CD4-positive, alpha-beta T cell (primary cell): ENCODE measurements at places on chromosomes 6 and 20.

GRCh38 chr6:109738667-109739066, 47.6 kb downstream of the FIG4 start:
- no peak for DNase-seq

GRCh38 chr6:144013486-144013909, 5.4 kb upstream of the PLAGL1 start:
- DNase-seq: peak; percentile 48

DNA sequence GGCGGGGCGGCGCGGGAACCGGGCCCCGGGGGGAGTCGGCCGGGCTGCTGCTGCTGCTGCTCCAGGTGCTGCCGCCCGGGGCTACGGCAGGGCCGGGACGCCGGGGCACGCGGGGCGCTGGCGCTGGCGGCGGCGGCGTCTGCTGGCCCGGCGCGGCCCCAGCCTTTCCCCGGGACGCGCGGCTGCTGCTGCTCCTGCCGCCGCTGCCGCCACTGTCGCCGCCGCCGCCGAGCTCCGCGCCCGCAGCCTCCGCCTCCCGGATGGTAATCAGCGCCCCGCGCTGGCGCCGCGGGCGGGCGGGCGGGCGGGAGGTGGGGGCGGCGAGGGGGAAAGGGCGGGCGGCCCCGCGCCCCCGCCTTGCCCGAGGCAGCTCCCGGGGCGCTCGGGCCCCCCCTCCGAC, 306 bp downstream of the EBF4 start:
- DNase-seq: peak; percentile 37

DNA sequence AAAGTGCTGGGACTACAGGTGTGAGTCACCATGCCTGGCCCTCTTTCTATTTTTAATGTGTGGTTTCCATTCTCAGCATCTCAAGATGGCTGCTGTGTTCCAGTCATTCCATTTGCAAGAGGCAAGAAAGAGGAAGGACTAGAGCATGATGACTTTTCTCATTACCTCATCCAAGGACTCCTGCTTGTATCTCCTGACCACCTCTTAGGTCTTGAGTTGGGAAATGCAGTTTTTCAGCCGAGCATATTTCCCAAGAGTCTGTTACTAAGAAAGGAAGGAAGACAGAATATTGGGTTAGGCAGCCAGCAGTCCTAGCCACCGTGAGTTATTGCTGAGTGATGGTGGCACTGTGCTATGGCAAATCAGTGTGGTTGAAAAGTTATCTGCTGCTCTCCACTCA, 108.4 kb upstream of the INSM1 start:
- DNase-seq: no peak

DNA sequence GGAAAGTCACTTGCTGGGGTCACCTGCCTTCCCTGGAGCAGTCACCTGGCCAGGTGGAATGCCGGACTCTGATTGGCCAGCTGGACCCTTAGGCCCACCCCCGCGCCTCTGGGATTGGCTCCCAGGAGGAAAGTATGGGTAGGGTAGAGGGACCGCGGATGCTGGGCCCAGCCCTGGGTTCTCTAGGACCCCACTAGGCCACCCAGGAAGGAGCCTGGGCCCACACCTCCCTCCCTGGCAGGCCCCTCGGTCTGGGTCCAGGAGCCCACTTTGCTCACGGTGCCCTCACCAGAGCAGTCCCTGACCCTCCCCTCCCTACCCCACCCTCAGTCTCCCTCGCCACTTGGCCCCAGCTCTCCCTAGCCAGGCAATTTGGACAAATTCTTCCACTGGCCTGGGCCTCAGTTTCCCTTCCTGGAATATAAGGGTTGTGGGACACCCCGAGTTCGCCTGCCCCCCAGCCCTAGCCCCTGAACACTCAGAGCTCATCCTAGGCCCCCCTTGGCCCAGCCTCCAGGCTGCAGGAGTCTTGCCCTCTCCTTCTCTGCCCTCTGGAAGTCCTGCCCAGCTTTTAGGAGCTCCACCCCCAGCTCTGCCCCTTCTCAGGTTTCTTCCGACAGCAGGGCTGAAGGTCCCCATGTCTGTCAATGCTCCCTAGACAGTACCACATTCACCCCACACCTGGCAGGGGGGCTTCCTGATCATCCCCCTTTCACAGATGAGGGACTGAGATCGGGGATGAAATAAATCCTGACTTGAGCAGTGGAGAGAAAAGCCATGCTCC, 299.6 kb downstream of the TAF4 start:
- no peak for DNase-seq

DNA sequence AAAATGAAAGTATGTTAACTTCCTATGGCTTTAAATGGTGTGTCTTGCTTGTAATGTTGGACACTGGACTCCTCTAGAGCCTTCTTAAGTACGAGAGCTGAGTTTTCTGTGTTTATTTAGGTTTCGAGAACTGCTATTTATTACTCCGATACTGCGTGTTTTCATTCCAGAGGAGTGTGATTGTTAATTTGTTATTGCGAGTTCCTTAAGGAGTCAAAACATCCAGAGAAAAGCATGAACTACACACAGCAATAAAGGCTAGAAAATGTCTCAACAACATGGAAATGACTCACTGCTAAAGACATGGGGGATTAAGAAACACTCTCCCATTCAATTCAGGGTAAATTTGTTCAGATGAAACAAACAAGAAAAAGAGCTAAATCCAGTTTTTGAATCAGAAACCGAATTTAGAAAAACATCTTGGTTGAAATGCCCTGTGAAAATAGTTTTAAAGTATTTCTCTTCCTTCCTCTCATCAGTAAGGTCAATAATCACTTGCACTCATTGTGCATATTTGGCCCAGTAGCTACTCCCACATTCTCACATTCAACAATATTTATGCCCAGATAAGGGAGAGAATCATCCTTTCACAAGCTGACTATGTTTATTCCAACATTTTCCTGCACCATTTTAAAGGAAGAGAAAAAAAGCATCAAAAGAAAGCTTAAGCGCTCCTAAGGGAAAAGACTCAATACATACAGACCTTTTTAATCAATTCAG, 36.0 kb downstream of the ATXN1 start:
- DNase-seq: no peak

- peak; percentile 21 for DNase-seq
These were observed at the start of gene HFE for GRCh38 chr6:26087284-26088115. Gene HFE, plus strand, starts transcription at chr6:26087429. Its CDS starts 12 bp downstream, at chr6:26087441.

- DNase-seq: no peak
These were observed 406.5 kb downstream of the KIF16B start for GRCh38 chr20:16166737-16167136.

- DNase-seq: no peak
These were observed 263.1 kb upstream of the HSF2 start for GRCh38 chr6:122136386-122136785.

GRCh38 chr6:164744301-164744700, 565.1 kb downstream of the C6orf118 start:
- DNase-seq: no peak

DNA sequence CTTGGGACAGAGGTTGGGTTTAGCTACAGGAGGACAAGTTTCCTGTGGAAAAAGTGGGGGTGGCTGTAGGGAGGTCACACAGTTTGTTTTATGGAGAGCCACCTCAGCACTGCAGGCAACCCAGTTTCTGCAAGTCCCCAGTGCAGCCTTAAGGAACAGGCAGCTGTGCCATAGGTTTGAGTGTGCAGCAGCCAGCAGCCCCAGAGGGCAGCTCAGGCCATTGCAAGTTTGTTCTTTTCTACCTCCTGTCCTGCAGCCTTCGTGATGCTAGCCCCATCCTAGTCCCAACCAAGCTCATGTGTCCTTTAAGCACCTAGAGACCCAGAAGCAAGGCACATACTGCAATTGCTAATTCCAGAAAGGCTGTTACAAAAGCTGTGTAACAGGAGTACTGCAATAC, 58.8 kb downstream of the ZBTB9 start:
- no peak for DNase-seq

- no peak for DNase-seq
These were observed 172.2 kb downstream of the ARID1B start for GRCh38 chr6:156949376-156949775.

DNA sequence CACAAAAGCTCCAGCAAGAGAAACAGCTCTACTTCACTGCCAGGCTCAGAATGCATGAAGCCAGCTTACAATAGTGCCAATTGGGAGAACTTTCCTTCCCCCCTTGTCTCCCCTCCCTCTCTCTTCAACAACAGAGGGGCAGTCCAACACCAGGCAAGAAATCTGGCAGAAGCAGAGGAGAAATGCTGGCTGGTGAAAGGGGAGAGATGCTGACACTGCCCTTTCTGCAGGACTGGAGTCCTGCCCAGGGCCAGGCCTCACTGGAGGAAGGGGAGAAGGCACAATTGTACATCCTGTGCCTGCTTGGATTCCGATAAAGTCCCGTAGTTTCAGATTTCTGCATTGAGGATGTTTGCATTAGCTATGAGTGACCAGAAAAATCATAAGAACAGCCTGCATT, 148.6 kb downstream of the LRRC1 start:
- DNase-seq: no peak

- no peak for DNase-seq
These were observed 53.6 kb upstream of the LRRC1 start for GRCh38 chr6:53741034-53741823.

- peak; percentile 17 for DNase-seq
These were observed at the start of gene SCGN for GRCh38 chr6:25652007-25652515. Gene SCGN, plus strand, starts transcription at chr6:25652215. Its CDS starts 189 bp downstream, at chr6:25652404.

- DNase-seq: no peak
These were observed 230.9 kb upstream of the DTNBP1 start for GRCh38 chr6:15893556-15894253.

DNA sequence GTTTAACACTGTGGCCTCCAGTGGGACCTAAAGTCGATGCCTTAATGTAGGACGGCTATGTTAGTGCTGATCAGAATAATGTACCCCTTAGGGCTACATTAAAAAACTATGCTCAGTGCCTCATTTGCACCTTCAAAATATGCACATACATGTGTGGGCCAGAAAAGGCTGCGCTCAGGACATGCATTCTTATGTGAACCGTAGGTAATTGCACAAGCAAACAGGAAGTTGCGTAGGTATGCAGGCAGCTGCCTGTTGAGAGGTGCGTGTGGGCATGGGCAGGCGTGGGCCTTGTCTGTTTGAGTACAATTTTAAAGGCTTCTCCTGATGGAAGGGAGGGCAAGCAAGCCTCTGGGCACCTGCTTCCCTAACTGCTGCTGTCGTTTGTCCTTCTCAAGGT, 116.2 kb upstream of the JAG1 start:
- DNase-seq: no peak

- peak; percentile 11 for DNase-seq
These were observed 650 bp upstream of the CASP8AP2 start for GRCh38 chr6:89828988-89829471.
